Neural cell (in vitro differentiated cells): ENCODE measurements at places on chromosomes 2 and 18. TPM values are rescaled to one million over a fixed set of nuclear protein-coding genes. Genes with fewer than 3 reads are reported as not detected.

The IL1R1 gene
- 0.40 TPM in 1 of 2 replicates, not detected in the other for polyA plus RNA-seq

The MROH2A gene
- not detected in 2 replicates for polyA plus RNA-seq

The CAPN14 gene
- polyA plus RNA-seq, result 2.1 and 3.0 TPM in 2 replicates

The ATP5MC3 gene
- polyA plus RNA-seq, result 261 and 303 TPM in 2 replicates

The CHST10 gene
- polyA plus RNA-seq, result 76.1 and 83.3 TPM in 2 replicates

The HAAO gene
- not detected in 2 replicates for polyA plus RNA-seq

The B3GNT7 gene
- polyA plus RNA-seq, result 0.06 and 0.67 TPM in 2 replicates
